Activated T-helper 17 cell treated with anti-CD3 and anti-CD28 coated beads, Interleukin-2, amount 50 U/mL, for 72 hours (primary cell): ENCODE measurements at places on chromosomes 4 and X. TPM values are rescaled to one million over a fixed set of nuclear protein-coding genes. Genes with fewer than 3 reads are reported as not detected.

DNA sequence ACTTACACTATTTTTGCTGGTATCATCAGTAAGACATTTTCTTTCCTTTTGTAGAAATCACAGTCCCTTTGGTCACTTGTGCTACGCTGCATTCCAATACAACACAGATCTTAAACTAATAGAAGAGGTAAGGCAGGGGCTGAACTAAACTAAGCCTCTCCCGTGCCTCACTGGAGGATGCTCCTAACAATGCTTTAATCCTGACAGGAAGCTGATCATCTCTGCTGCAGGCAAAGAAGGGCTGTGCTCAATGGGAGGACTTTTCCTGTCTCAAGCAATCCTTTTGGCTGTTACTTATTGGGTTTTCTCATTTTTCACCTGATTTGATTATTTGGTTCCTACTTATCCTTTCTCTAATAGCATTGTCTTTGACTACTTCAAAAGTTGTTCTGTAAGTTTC, 583.1 kb downstream of the INPP4B start:
- no peak for ATAC-seq

The SH2D1A gene
- total RNA-seq, result 60.9 TPM

DNA sequence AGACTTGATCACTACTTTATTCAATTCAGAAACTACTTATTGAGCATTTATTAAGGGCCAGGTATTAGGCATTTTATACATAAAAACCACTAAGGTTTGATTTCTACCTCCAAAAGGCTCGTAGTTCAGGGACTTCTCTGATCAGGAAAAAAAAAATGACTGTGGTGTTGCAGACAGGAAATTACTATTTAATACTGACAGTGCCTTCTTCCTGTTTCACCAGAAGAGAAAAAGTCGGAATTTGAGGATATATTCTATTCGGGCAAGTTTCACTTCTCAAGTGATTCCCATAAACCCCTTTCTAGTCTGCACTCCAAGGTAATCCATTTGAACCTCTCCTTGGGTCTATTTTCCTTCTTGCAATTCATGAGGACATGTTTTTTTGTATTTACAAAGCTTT, 15.3 kb upstream of the TASL start:
- no peak for ATAC-seq

GRCh38 chr4:107333518-107333917, 297.4 kb upstream of the DKK2 start:
- no peak for ATAC-seq

DNA sequence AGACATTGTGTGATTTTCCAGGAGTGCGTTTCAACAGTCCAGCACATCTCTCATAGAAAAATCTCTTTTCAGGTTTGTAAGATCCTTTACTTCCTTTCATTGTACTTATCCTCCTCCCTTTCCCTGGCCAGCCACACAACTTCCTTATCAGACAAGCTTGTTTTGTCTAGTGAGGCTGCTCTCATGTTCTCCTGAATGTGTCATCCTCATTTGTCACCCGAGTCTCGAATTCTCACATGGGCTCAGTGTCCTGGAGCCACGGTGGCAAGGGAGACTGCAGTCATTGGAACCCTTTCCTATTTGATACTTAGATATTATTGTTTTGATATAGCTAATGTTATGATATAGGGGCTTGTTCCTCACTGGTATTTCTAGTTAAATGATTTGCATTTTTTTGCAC, 16.9 kb downstream of the SYNPO2 start:
- ATAC-seq, result no peak

GRCh38 chrX:10109695-10110094, 47.1 kb upstream of the CLCN4 start:
- ATAC-seq, result no peak

- no peak for ATAC-seq
Measured at GRCh38 chrX:151386838-151387459, 10.1 kb upstream of the VMA21 start.

GRCh38 chr4:15161439-15161838, 159.2 kb downstream of the CPEB2 start:
- no peak for ATAC-seq

DNA sequence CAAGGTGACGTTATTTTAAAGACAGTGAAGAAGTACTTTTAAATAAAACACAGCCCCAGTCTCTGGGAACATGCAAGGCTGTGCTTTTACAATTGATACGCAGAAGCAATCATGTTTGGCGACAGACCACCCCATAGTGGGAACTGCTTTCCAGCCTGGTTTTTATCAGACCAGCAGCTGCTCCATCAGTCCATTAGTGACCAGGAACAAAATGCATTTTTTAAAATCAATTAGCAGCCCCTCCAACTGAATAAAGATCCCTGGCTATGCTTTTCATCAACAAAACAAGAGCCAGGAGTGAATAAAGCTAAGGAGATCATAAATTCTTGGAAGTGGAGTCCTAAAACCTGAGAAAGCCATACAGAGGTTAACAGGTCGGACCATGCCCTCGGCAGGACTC, 153.0 kb upstream of the TENM3 start:
- no peak for ATAC-seq
